ENCODE measurements at places on chromosomes 3 and 15.

GRCh38 chr3:196631682-196632045 is 7.8 kb upstream of the NRROS start:
- DNase-seq, result peak; percentile 91

DNA sequence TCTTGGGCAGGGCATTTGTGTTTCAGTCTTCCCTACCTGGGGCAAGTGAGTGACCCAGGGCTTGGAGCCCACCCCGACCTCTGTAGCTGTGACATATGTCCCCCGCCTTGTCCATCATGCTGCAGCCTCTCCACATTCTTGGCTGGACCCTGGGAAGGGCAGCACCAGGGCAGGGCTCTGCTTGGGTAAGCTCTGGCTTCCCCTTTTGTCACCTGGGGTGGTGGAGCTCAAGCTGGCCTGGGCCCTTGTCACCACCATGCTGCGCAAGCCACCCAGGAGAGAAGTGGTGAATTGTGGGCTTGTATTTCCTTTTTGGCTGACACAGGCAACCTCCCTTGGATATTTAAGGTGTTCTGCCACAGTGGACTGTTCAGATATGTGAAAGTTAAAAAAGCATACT is 29.3 kb downstream of the SPSB4 start:
- no peak for DNase-seq

DNA sequence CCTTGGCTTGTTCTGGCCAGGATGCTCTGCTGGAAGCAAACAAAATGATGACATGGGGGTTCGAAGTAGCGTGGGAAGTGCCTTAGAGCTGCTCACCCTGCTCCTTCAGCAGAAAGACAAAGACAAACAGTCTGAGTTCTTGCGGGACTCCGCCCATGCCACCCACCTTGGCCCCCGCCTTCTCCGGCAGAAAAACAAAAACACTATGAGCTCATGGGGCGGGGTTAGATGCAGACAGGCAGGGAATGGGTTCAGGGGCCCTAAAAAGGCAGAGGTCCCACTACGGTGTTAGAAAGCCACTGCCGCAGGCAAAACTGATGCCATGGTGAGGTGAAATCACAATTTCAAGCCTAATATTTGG is 9.7 kb upstream of the NCKIPSD start:
- DNase-seq, result no peak

DNA sequence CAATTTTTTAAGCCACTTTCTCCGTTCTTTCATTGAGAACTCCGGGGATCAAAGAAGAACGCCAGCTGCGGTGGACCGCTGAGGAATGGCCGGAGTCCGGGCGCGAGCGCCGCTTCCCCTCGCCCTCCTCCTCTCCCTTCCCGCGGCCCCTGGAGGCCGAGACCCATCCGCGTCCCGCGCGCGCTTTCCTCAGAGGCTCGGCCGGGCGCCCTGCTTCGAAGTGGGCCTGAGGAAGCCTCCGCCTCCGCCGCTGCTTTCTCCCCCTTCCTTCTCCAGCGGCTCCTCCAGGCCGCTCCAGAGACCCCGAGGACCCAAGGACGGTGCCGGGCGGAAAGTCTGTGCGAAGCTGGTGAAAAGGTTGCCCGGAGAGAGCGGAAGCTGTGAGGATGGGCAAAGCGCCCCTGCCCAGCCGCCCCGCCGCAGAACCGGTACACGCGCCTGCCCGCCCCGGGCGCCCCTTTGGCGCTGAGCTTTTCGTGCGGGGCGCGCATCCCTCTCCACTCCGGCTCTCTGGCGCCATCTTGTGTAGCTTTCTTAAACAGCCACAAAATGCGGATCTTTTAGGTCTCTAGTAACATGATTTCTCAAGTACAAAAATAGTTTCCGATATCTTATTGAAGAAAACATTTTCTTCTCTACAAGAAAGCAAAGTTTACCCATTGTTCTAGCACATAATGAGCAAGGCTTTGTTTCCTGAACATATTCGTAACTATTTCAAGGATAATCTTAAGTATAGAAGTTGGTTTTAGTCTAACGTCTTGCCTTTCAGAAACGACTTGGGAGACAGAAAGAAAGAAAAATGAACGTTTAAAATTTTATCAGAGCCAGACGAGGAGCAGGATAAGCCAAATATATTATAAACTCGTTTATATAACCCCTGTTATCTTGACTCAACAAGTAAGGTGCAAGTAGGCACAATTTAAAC is 59.2 kb upstream of the FAM174B start:
- peak; percentile 59 for DNase-seq

DNA sequence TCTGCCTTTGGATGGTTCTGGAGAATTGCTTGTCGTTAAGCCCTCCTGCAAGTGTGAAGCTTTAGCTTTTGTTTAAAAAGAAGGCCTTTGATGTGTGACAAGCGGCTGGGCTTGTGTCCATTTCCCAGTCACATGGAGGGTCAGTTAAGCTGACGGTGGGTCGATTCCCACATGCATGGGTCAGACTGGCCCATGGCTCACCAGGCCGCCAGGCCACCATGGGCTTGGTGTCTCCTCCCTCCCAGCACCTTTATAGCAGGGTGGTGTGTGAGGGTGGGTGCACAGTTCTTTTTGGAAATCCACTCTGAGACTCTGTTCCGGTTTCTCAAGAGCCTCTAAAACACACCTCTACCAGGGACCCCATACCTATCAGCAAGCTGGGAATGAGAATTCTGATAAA is 67.2 kb downstream of the SCN5A start:
- DNase-seq, result no peak

GRCh38 chr15:66169023-66169422 is 84.5 kb downstream of the MEGF11 start:
- DNase-seq, result peak; percentile 1

DNA sequence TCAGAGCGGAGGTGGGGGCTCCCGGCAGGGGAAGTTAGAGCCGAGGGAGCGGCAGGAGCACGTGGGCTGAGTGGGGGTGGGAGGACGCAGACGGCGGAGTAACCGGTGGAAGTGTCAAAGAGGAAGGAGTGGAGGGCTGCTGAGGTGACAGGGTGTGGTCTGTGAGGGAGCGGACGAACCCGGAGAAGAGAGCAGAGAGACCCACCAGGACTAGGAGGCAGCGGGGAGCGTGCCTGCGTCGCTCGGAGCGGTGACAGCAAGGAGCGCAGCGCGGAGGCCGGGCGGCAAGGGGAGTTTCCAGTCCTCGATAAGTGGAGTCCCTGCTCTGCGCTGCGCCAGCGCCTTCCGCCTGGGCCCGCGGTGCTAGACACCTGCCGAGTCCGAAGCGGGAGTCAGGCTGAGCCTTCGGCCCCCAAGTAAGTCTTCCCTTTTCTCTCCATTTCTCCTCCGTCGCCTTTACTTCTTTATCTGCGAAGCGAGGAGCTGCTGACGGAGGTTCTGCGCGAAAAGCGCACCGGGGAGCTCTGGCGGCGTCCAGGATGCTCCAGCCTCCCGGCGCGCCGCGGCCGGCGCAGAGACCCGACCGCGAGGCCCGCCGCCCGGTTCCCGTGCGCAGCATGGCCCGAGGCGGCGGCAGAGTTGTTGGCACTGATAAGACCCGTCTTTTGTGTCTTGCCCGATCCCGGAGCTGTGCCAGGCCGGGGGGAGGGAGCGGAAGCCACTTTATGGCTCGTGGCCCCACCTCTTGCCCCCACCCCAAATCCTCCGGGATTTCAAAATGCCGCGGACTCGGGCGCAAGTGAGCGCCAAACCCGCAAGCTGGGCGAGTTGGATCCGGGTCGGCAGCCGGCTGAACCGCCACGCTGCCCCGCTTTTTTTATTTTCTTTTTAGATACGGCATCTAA is 533.0 kb upstream of the SEMA6D start:
- DNase-seq, result peak; percentile 60

DNA sequence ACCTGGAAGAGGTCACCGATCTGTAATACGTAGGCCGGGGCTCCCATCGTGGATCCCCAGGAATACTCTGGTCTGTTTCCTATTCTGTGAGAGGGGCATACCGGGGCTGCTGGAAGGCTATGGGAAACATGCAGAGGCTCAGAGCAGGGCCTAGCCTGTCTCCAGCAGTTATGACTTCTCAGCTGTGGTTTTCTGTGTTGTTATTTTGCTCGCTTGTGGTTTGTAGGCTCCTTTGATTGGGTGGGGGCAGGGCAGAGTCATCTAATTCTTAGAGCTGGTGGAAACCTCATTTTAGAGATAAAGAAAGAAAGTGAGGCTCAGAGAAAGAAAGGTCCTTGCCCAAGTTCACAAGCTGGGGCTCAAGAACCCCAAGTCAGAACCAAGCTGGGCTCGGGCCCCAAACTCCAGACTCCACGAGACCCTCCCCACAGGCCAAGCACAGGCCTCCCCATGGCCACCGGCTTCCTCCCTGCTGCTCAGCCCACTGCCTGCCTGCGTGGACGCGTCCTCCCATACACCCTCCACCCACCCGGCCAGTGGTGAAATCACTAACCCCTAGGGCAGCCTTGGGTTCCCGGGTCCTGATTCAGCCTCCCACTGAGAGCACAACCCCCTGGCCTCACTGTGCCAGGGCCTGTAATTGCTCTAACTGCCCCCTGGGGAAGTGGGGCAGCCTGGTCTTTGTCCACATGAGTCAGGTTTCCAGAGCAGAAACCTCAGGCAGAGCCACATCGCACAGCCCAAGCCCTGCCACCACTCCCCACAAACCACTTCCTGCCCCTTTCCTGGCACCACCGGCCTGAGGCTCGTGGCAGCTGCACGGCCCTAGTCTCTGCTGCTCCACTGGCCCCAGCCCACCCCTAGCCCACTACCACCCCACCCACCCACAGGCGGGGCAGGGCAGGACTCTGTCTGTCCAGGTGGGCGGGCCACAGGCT is 270.8 kb downstream of the UACA start:
- DNase-seq, result no peak

GRCh38 chr3:145952536-145952935 is 208.4 kb downstream of the PLOD2 start:
- no peak for DNase-seq

- no peak for DNase-seq
Measured at GRCh38 chr3:63032881-63033280, 157.7 kb upstream of the CADPS start.

DNA sequence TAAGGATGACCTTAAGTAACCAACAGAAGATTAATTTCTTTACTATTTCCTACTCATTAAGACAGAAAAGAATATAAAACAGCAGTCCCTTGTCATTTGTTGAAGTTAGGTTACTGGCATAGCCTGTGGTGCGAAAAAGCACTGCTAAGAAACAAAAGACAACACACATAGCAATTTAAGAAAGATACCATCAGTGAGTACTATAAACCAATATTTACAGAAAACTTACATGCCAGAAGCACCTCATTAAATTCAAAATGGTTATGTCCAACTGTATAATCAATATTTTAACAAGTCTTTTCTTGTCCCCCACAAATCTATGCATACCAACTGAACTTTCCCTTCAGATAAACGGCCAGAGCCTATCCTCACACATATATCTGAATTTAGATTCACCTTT is 42.0 kb downstream of the ANKRD28 start:
- no peak for DNase-seq

DNA sequence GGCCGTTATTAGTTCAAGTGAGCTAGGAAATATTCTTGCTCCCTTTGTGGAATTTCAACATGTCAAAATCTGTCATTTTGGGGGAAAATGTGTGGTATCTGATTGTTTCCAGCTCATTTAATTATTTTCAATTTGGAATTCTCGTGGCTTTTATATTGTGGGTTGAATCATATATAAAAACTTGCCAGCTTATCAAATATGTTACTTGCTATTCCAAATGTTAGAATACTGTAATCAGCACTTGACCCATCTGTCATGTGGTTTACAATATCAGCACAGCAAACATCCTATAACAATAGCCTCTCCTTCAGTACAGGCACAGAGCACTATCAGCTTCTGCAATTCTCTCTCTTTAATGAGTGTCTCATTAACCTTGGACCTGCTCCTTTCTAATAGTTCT is 130.2 kb upstream of the FEZF2 start:
- DNase-seq, result no peak

DNA sequence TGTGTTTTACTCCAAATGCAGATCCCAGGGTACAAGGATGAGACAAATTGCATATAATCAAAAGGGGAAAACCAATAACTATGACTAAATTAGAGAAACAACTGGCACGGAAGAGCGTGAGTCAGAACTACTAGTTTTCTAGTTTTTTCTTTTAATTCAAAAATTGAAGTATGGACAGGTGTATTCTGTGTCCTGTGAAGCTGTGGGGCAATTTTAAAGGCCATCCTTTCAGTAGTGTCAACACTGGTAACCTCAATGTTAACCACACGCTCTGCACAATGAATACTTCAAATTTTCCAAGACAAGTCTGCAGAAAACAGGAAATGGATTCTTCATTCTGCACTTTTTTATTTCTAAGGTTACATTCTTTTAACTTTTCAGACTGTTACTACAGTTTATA is 32.5 kb upstream of the GOLGA8A start:
- no peak for DNase-seq

GRCh38 chr3:43522727-43523362 is 99.0 kb downstream of the ANO10 start:
- no peak for DNase-seq

DNA sequence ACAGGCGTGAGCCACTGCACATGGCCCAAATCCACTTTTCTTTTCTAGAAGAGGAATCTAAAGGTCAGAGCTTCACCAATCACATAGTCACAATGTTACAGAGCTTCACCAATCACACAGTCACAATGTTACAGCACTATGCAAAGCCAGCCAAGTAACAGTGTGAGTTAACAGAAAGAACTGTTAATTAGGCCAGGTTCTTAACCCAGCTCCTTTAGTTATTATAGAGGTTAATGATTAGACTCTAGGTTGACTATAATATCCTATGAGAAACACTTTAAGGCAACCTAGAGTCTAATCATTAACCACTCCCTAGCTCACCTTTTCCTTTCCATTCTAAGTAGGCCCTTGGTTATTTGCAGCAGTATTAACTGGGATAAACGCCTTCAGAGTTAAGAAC is 54.0 kb downstream of the TASOR start:
- no peak for DNase-seq

DNA sequence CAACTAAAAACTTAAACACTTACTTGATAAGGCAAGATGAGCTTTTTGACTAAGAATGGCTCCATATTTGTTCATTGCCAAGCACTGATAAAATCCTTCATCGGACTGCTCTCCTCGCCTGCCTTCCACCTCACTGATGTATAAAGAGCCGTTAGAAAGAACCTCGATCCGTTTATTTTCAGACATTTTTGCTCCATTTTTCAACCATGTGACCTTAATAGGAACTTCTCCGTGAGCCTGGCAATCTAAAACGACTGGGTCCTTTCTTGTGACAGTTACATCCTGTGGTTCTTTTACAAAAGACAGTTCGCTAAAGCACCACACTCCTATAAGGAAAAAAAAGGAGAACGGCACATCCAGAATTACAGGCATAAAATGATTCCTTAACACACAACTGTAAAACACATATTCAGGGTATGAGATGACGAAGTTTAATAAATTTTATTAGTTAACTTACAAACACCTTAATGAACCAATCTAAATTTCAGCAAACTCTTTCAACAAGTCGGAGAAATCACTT is 2.5 kb downstream of the PRTG start:
- DNase-seq, result no peak

All from DMS79 treated with DMSO at 0.1 percent for 48 hours (cell line).